Adipocyte (in vitro differentiated cells): ENCODE measurements at places on chromosomes 5 and 9.

GRCh38 chr9:114433086-114433485 is 45.3 kb upstream of the AKNA start:
- DNase-seq = no peak

DNA sequence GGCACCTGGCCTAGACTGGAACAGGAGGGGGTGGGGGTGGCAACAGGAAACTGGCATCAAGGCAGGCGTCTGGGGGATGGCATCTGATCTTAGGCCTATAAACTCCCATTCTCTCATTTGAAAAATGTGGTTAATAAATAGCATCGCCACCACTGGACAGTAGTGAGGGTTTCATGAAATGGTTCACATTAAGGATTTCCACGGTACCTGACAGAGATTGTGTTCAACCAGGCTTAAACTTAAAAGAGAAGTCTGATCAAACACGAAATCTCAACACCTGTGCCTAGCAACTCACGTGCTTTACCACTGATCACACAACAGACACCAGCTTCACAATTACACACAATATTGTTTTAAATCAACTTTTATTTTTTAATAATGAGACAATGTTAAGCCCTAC is 3.0 kb downstream of the DENND1A start:
- DNase-seq = no peak

DNA sequence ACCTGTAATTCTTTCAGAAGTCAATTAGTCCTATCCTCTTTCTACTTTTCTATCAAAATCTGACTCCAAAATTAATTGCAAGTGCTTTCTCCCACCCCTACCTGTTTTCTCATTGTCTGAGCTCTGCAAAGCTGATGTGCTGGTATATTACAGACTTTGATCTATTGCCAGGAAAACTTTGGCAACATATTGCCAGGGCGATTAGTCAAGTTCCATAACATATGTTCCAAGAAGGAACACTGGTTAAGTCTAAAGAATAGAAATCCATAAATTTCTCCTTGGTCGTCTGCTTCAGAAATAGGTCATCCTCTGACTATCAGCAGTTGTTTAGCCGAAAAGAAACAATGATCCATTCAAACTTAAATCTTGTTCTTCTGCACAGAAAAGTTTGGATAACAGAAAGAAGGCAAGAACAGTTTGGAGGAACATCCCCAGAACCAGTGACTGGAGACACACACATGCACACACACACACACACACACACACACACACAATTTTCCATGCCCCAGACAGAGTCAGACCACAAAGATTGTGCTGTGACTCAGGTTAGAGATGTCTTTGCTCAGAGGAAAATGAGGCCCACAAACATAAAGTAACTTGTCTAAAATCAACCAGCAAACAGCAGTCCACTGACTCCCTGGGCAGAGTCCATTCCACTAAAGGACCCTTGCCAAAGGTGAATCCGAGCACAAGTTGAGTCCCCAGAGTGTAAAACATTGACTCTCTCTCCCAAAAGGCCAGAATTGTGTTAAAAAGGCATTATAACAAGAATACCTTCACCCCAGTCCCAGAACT is 202.1 kb downstream of the DEPDC1B start:
- peak; percentile 16 for DNase-seq

DNA sequence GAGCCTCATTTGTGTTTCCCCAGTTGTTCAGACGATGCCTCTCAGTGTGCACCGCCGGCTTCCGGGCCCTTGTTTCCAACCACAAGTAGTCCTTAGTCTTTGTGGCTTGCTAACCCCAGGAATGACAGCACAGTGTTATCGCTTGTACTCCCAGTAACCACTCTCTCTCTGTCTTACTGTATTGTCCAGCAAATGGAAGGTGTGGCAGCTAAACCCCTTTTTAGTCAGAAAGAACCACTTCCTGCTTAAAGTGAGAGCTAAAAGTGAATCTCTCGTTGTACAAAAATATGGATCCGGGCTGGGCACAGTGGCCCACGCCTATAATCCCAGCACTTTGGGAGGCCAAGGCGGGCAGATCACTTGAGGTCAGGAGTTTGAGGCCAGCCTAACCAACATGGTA is 61.3 kb downstream of the ENC1 start:
- no peak for DNase-seq
